ENCODE measurements at places on chromosomes 6 and 20.

DNA sequence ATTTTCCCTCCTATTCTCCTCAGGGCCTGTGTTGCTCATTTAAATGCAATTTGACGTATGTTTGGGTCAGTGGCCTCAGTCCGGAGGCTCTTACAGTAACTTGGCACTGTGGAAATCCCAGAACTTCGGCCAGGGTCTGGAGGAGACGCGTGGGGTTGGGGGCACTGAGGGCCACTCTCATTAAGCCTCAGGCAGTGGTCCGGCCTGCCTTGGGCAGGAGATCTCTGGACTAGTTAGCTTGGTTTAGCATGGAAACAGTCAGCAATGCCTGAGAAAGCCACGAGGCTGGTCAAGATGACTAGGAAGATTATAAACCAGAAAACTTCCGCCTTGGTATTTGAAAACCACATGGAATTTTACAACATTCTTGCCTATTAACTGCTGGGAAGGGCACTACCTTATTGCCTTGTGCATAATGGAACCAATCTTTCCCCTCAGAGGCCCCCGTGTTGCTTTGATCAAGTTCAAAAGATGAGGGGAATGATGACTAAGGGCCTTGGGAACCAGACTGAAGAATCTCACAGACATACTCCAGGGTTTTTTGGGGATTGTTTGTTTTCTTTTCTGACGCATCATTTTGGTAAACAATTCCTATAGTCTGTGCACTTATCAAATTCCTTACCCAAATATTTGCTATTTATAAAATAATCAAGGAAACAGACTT lies 206.0 kb upstream of the PREP start:
- DNase-seq = no peak

DNA sequence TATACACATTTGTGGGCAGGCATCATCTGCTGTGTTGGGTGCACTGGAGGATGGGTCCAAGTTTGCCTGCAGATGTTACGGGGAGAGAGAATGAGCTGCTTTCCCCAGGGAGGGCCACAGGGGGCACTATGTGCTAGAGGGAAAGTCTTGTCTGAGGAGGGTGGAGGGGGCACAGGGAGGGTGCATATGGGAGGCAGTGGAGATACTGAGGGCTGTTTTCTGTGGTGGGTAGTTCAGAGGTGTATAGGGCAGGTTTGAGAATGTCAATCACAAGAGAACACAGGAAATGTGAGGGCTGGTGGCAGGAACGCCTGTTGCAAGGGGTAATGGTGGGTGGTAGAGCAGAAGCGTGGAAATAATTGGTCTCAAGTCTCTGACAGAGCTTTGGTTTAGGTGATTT lies 7.7 kb upstream of the PTPRA start:
- DNase-seq = no peak

DNA sequence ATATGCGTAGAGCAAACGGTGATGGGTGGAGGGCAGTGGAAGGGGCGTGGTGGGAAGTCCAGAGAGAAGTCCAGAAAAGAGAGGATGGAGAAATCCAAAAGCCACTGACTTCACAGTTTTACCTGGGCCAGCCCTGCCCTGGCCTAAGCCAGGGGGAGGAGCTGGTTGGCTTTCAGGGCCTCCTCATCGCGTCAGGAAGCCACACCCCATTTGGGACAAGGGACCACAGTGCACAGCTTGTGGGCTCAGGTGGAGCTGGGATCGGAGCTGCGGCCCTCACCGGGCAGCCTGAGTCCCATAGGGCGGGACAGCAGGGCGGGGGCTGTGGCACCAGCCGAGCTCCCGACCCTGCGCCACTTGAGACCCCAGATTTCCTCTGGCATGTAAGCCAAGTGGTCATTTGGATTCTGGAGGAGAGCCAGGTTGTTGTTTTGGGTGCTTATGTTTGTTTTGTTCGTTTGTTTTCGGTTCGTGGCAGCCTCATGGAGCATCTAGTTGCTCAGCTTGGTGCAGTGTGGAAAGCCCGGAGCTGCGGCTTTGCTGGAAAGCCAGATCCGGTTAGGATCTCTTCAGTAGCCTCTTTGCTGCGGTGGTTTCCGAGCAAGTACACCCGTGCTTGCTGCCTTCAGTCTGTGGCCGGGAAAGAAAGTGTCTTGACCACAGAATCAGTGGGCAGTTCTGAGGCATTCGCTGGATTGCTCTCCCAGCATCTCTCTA lies 42.2 kb downstream of the RIOK1 start:
- no peak for DNase-seq

DNA sequence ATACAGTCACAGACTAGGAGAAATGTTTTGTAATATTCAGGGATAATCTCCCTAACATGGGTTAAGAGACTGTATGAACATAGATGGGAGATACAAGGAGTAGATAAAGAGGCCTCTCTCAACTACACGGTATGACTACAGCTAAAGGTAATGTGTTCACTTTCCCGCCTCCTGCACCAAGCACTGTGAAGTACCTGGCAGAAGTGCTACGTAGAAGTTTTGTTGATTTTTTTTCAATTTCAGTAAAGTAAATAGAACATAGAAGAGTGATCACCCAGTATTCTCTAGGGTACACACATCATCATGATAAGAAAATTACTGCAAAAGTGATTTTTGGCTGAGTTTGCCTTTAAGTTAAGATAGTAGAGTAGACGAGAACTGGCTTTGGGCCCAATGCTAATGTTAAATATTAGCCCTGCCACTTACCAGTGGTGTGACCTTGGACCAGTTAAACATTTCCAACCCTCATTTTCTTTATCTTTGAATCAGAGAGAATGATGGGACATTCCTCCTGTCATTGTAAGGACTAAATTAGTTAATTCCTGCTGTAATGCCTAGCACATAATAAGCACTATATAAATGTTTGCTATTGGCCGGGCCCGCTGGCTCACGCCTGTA lies 183.6 kb downstream of the COL9A1 start:
- no peak for DNase-seq

GRCh38 chr6:128731249-128732165 lies 151.4 kb upstream of the LAMA2 start:
- peak; percentile 64 for DNase-seq

DNA sequence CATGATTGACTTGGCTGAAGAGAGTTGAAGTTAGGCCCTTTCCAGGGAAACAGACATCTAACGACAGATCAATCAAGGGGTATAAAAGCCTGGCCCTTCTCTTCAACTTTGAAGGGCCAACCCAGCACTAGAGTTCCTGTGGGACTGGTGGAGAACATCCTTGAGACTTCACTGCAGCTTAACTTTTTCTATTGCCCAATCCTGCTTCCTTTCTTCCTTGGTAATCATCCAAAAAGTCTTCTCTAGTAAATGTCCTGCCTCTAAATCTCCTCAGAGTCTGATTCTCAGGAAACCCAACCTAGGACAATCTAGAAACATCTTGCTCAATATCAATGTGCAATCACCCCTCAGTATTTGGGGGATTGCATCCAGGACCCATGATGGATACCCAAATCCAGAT lies 1.9 kb downstream of the MKKS start:
- DNase-seq = no peak

DNA sequence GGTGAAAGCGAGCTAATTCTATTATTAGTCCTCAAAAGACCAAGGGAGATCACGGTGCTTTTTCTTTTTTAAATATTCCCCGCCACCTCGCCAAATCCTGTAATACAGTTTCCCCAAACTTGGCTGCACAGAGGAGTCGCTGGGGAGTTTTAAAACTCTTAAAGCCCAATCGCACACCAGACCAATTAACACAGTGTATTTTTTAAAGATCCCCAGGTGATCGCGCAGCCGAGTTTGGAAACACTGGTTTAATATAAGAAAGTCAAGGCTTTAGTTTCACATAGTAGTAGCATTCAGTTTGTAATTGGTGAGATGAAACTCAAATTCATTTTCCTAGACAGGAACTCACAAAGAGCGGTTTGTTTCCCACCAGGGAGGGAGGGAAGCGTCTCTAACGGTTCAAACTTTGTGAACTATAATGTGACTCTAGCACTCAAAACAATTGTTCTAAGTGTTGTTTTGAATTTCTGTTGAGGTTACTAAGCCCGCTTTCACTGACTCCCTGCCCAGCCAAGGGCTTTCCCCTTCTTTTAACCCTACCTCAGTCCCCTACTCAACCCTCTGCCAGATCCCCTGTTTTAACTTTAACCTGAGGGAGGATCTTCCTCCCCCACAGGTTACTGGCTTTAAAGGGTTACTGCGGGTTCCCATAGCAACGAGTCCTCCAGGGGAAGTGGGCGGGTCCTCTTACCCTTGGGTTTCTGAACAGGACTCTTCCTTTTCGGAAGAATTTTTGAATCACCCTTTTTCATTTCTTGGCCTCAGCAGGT lies 25.7 kb upstream of the BTBD3 start:
- DNase-seq = peak; percentile 87

- no peak for DNase-seq
Measured at GRCh38 chr6:144898741-144899140, 613.6 kb downstream of the UTRN start.

DNA sequence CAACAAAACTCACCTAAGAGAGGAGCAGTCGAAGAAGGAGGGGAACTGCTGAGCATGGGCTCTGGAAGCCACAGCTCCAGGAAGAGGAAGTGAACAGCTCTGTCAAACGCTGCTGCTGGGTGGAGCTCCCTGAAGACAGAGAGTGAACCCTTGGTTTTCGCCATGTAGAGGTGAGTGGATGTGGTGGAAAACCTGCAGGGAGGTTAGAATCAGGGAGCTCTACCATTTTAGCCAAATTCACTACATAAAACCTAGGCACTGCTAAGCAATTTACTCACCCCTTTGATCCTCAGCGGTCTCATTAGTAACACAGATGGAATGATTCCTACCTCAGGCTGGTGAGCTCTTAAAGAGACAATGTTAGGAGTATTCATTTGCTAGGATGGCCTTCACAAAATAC lies 19.4 kb upstream of the TFAP2A start:
- no peak for DNase-seq

GRCh38 chr6:108621117-108621516 lies 60.4 kb downstream of the FOXO3 start:
- DNase-seq = peak; percentile 89

DNA sequence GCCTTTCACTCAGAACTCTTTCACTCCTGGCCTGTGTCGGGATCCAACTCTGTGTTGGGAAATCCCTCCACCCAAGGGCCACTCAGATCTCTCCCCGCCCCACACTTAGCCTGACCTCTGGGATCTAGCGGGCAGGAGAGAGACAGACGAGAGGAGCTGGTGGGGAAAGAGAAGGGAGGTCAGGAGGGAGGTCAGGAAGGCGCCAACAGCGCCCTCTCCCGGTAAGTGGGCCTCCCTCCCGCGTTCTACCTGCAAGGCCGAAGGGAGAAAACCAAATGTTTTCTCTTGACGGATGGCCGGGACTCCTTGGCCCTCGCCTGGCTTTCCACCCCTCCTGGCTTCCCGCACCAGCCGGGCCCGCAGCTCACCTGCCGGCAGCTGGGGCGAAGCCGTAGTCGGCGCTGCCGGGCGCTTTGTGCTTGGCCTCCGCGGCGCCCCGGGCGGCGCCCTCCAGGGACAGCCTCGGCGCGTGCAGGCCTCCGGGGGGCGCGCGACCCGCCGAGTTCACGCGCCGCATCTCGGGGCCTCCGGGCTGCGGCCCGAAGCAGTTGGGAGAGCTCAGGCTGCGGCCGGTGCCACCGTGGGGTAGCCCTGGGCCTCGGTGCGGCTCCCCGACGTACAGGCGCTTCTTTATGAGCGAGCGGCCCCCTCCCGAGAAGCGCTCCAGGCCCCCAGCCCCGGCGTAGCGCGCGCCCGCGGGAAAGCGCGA lies 38.2 kb downstream of the C6orf132 start:
- DNase-seq = no peak

DNA sequence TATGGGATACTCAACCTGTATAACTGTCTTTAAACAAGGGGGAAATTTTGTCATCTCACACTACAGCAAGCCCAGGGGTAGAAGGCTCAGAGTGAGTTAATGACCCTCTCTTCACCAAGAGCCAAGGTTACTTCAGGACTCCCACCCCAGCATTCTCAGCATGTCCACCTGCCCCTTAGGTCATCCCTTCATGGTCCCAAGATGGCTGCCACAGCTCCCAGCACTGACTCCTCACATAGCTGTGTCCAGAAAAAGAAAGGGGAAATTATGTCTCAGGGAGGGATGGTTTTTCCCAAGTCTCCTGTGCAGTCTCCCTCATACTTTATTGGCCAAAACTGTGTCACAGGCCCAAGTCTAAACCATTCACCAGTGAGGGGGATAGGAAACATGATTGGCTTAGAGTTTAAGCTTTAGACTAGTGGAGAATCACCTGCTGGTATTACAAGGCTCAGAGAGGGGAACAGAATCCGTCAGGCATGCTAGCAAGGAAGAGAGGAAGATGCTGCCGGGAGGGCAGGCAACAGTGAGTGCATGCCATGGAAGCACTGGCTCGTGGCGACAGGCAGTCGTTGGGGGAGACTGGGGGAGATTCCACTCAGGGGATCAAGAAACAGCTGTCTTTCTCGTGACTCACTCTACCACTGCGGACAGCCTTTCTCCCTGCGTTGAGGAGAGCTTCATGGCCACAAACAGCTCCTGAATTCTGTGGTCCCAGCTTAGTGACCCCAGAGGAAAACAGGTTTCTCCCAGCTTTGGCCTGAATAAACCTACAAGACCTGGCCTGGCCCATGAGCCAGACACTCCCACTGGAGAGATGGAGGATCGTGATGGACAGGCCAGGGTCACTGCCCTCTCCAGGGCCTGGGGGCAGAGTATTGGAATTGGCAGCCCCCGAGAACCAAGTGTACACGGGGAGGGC lies 37.2 kb downstream of the HM13 start:
- DNase-seq = no peak

GRCh38 chr6:35776364-35777215 lies at the start of gene CLPSL2:
Gene CLPSL2 (plus strand): TSS chr6:35776598. CDS start chr6:35776619, 21 bp downstream.
- no peak for DNase-seq

DNA sequence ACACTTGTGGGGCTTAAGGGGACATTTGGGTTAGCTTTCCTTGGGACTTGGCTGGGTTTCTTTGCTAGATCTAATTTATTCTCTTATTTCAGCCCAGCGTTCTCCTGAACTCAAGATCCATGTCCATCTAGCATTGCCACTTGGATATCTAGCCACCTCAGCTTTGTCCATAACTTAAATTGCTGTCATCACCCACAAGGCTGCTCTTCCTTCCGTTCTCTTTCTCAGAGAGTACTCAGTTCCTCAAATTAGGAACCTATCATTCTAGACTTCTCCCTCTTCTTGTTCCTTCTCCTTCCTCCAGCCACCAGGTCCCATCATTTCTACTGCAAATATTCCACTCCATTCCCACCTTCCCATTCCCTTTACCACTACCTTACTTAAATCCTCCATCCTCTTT lies 4.3 kb downstream of the SMIM26 start:
- DNase-seq = no peak

GRCh38 chr6:155158030-155158843 lies 105.6 kb upstream of the CLDN20 start:
- no peak for DNase-seq

DNA sequence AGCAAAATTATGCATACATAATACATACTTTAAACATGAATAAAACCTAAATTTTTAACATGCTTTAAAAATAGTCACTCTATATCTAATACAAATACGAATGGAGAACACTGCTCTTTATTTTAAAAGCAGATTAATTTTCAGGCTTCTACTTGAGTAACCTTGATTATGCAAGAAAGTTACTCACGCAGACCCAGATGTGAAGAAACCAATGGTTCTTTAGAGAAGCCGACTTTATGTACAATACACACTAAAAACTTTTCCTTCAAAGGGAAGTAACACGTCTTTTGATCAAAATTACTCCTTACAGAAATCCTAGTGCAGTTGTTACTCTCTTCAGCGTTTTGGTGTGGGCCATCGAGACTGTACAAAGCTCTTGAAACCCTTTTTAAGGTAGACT lies 136.9 kb upstream of the SLC22A16 start:
- no peak for DNase-seq
